Activated CD4-positive, CD25-positive, alpha-beta regulatory T cell (primary cell): ENCODE measurements at places on chromosomes 12 and 14.

DNA sequence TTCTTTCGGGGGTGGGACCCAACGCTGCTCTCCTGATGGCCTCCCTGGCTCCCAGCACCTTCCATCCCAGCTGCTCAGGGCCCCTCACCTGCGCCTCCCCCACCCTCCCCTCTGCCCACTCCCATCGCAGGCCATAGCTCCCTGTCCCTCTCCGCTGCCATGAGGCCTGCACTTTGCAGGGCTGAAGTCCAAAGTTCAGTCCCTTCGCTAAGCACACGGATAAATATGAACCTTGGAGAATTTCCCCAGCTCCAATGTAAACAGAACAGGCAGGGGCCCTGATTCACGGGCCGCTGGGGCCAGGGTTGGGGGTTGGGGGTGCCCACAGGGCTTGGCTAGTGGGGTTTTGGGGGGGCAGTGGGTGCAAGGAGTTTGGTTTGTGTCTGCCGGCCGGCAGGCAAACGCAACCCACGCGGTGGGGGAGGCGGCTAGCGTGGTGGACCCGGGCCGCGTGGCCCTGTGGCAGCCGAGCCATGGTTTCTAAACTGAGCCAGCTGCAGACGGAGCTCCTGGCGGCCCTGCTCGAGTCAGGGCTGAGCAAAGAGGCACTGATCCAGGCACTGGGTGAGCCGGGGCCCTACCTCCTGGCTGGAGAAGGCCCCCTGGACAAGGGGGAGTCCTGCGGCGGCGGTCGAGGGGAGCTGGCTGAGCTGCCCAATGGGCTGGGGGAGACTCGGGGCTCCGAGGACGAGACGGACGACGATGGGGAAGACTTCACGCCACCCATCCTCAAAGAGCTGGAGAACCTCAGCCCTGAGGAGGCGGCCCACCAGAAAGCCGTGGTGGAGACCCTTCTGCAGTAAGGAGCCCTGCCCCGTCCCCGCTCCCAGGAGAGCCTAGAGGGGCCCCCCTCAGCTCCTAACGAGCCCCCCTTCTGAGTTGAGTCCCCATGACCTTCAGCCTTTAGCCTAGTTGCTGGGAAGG is at the start of gene HNF1A:
Gene HNF1A (plus strand): TSS at position 248 of the 924 bp plus-strand sequence. CDS start 226 bp downstream, at position 474.
- DNase-seq, result no peak

- DNase-seq, result no peak
These were observed 3.8 kb upstream of the TAS2R10 start for GRCh38 chr12:10829994-10830393.

DNA sequence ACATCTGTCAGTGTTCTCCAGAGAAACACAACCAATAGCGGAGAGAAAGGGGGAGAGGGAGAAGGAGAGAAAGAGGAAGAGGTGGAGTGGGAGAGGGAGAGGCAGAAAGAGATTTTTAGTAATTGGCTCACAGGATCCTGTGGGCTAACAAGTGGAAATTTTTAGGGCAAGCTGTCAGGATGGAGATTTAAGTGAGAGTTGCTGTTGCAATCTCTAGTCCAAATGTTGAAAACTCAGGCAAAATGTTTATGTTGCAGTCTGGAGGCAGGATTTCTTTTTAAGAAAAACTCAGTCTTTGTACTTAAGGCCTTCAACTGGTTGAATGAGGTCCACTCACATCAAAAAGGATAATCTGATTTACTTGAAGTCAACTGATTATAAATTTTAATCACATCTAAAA is 12.5 kb upstream of the GLIPR1L2 start:
- DNase-seq, result no peak

- no peak for DNase-seq
These were observed 83.2 kb upstream of the TBX3 start for GRCh38 chr12:114767084-114767760.

GRCh38 chr14:69152902-69153151 is at the start of gene DCAF5:
TSS of gene DCAF5 (minus strand) at chr14:69153119. CDS start at chr14:69152978, 141 bp downstream.
- DNase-seq, result peak; percentile 69

GRCh38 chr12:124111006-124111405 is 138.0 kb downstream of the ZNF664 start:
- no peak for DNase-seq

DNA sequence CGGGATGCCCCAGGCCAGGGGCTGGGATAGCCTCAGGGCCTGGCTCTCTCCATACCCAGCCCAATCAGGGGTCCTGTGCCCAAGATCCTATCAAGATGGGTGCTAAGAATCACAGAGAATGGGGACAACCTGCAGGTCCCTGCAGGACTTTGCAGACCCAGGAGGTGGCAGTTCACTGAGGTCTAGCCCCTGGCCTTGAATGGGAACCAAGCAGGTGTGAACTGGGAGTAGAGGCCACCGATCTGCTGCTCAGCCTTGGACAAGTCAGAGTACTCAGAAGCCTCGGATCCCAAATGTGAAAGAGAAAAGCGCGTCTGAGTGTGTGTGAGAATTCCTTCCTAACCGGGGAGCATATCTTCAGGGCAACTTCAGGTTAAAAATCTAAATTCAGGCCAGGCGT is 76.2 kb downstream of the ARL6IP4 start:
- no peak for DNase-seq

DNA sequence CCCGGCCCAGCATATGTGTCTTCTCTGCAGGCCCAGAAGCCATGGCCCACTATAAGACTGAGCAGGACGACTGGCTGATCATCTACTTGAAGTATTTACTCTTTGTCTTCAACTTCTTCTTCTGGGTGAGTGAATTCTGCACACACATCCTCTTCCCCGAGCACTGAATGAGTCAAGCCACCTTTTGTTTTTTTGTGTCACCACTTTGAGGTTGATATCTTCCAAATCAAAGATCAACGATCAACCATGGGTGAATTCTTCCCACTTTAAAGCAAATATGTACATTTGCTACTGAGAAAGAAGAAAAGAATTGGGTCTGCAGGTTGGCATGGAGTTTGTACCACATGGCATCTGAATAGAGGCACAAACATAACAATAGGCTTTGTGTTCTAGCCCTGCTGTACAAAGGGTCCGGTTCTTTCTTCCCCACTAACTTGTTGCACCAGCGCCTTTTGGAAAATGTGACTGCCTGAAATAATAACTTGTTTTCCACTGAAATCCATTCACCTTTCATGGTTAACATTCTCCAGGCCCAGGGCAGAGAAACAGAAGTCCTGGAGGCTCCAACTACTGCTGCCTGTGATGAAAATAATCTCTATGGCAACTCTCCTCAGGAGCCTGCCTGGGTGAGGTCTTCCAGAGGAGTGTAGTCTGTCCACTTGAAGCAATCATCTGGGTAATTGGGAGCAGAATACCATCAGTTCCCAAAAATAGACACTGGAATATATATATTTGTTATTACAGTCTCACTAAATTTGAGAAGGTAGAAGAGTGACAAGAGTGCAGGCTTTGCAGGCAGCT is 27.6 kb downstream of the TSPAN11 start:
- DNase-seq, result no peak

GRCh38 chr14:72792051-72792788 is 101.7 kb downstream of the DPF3 start:
- no peak for DNase-seq

DNA sequence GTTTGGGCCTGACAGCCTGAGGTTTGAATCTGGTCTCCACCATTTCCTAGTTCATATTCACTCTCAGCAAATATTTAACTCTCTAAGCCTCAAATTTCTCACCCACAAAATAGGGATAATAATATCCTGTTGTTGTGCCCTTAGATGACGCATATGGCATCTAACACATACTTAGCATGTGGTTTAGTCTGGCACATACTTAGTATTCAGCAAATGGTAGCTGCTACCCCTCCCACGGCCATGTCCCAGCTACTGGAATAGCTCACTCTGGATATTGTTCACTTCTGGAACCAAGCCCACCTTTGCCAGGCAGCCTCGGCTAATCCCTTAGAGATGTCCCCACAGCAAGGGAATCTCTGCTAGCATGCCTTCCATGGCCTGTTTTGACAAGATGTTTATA is 53.3 kb downstream of the BICD1 start:
- no peak for DNase-seq

DNA sequence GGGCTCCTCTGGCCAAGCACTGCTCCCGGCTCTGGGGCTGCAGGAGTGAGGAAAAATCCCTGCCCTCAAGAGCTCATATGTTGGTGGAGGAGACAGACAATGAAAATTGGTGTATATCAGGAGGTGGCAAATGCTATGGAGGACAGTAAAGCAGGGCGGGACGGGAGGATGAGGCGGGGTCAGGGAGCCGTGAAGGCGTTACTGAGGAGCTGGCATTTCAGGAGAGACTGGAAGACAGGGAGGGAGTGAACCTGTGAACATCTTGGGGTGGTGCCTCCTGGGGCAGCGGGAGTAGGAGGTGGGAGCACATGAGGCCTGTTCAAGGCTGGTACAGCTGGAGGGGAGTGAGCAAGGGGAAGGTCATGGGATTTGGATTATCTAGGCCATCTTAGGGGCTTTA is 26.6 kb downstream of the TSPAN9 start:
- no peak for DNase-seq

GRCh38 chr12:109760031-109760929 is 46.7 kb downstream of the FAM222A start:
- DNase-seq, result no peak

- DNase-seq, result no peak
These were observed 29.8 kb upstream of the PYGL start for GRCh38 chr14:50974118-50974517.

DNA sequence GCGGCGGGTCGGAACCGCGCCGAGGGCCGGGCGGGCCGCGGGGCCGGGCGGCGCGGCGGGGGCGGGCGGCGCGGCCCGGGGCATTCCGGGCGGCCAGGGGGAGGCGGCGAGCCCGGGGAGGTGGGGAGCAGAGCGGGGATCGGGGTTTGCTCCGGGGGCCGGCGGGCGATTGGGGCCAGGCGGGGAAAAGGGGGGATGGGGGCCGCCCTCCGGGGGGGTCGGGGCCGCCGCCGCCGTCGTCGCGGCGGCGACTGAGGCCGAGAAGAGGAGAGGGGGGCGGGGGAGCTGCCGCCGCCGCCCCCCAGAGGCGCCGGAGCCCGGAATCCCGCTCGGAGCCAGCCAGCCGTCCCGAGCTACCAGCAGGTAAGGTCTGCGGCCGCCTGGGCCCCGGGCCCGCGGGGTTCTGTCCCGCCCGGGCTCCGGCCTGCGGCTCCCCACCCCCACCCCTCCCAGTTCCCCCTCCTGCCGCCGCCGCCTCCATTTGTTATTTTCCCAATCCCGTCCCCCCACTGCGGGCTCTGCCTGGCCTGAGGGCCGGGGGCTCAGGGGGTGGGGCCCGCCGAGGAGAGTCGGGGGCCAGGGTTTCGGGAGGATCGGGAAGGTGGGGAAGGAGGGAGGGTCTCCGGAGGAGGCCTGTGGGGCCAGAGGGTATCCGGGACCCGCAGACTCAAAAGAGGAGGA is 403 bp downstream of the ATN1 start:
- no peak for DNase-seq

DNA sequence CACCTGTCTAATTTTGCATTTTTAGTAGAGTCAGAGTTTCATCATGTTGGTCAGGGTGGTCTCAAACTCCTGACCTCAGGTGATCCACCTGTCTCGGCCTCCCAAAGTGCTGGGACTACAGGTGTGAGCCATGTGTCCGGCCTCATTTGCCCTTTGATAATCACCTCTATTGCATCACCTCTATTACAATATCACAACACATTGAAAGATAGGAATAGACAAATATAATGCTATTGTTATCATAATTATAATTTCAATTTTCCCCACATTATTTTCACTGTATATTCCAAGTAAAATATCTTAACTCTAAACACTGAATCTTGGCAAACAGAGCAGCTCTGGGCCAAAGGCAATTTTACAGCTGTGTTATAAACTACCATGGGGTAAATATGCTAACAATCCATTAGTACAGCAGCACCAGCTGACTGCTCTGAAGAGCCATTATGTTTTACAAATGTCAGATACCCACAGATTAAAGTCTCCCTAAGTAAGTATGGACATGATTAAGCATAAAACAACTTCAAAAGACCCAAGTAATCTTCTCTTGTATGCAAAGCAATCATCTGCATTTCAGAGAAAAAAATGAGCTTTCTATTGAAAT is 173.2 kb downstream of the MED13L start:
- no peak for DNase-seq

- DNase-seq, result no peak
These were observed 257.8 kb upstream of the ARHGAP5 start for GRCh38 chr14:31819281-31819680.

DNA sequence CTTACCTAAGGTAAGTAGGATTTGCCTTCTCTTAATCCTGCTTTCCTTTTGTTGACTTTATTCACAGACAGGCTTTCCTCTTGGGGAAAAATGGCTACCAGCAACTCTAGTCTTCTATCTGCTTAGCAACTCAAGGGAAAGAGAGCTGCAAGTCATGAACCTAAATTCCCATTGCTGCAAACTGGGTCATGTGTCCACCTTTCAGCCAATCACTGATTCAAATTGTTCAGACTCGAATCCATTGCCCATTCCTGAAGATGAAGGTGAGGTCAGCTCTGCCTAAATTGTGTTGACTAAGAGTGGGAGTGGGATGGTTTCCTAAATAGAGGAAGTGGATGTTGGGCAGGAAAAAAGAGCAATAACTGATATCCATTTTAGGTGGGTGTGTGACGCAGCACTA is 7.7 kb downstream of the FBXW8 start:
- no peak for DNase-seq

DNA sequence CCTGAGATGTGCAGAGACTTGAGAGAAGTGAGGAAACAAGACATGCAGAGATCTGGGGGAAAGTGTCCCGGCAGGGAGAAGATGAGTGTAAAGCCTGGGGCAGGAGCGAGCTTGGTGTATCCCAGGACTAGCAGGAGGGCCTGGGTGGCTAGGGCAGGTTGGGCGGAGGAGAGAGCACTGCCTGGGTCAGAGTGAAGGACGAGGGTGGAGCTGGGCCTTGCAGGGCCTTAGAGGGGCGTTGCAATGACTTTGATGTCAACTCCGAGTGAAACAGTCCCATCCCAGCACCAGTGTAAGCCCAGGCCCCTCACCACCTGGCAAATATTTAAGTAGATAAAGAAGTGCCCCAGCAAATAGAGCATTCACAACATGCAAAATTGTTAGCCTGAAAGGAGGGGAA is 24.2 kb upstream of the RFLNA start:
- DNase-seq, result no peak

DNA sequence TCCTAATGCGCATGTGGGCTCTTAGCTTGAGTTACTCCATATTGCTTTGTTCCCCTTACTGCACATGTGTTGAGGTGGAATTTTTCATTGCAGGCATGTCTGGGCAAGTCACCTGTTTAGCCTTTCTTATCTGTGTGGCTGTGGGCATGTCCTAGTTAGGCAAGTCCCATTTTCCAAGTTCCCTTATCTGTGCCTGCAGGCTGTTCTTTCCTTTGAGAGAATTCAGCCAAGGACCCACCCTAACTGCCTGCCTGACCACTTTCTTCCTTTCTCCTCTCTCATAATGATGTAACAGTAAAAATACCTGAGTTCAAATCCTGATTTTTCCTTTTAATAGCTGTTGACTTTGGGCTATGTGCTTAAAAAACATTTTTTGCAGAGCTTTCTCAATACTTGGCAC is 870.6 kb downstream of the NRXN3 start:
- no peak for DNase-seq

GRCh38 chr12:107091989-107092641 is 1.2 kb downstream of the CRY1 start:
- DNase-seq, result no peak

DNA sequence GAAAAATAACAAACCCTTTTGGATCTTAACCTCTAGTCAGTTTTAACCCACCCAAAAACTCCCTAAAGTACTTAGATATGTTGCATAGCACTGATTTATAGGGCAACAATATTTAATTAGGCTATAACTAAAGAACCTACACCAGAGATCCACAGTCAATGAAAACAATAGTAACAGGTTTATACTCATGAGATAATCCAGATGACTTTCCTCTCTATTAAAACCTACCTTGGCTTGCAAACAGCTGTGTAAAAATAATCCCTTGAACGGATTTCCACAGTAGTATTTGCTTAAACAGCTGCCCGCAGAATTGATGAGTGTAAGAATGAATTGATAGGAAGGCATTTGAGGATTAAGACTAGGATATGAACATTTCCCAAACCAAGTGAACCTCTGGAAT is 104.3 kb upstream of the PTPRR start:
- DNase-seq, result no peak

GRCh38 chr12:71335151-71335962 is 104.2 kb upstream of the LGR5 start:
- DNase-seq, result no peak
